ENCODE measurements at places on chromosomes 16 and 17.

- no peak for DNase-seq
Measured at GRCh38 chr16:13463619-13464018, 456.3 kb upstream of the ERCC4 start.

GRCh38 chr17:72598695-72599094, 477.9 kb downstream of the SOX9 start:
- DNase-seq, result no peak

- no peak for DNase-seq
Measured at GRCh38 chr16:31099860-31100638, 5.5 kb upstream of the VKORC1 start.

DNA sequence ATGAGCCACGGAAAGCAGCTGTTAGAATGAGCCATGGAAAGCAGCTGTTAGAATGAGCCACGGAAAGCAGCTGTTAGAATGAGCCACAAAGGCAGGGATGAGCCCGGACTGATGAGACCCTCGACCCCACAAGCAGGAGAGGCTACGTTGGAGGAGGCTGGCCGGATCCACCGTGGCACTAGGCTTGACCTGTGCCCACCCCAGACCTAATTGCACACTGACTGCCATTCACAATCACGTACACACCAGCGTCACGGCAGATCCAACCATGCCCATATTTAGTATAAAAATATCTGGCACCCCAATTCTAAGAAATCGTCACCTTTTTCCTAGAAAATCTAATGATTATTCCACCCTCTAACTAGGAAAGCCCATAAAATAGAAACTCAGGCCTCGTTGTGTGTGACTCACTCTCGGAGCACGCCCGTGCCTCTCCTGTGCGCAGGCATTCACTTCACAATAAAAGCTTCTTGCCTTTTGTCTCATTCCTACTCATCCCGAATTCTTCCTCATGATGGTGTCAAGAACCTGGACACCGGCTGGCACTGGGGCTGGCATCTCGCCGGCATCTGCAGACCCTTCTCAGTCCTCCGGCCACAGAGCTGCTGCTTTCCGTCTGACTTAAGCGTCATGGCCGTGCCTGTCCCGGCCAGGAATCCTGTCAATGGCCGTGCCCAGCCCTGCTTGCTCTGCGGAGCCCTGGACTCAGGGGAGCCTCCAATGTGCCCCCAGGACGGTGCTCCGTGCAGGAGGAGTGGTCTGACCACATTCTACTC, 5.5 kb upstream of the SECTM1 start:
- no peak for DNase-seq

GRCh38 chr16:59683709-59684108, 949.6 kb upstream of the GOT2 start:
- no peak for DNase-seq

GRCh38 chr16:66113223-66113622, 253.3 kb upstream of the CDH5 start:
- DNase-seq, result no peak

GRCh38 chr16:10965440-10966061, 21.2 kb downstream of the CLEC16A start:
- peak; percentile 73 for DNase-seq

GRCh38 chr17:66682283-66682682, 152.6 kb upstream of the CACNG5 start:
- DNase-seq, result no peak

- no peak for DNase-seq
Measured at GRCh38 chr16:52271088-52271750, 275.7 kb downstream of the TOX3 start.

GRCh38 chr17:50679008-50679544, 28.6 kb downstream of the ANKRD40 start:
- no peak for DNase-seq

DNA sequence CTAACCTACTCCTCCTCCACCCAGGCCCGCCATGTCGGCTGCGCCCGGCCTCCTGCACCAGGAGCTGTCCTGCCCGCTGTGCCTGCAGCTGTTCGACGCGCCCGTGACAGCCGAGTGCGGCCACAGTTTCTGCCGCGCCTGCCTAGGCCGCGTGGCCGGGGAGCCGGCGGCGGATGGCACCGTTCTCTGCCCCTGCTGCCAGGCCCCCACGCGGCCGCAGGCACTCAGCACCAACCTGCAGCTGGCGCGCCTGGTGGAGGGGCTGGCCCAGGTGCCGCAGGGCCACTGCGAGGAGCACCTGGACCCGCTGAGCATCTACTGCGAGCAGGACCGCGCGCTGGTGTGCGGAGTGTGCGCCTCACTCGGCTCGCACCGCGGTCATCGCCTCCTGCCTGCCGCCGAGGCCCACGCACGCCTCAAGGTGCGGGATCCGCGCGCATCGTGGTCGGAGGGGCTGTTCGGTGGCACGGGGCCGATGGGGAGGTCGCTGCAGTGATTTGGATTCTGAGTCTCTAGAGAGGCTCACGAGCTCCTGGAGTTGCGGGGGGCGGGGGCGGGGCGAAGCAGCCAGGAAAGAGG, 878 bp downstream of the TRIM72 start:
- DNase-seq, result no peak

DNA sequence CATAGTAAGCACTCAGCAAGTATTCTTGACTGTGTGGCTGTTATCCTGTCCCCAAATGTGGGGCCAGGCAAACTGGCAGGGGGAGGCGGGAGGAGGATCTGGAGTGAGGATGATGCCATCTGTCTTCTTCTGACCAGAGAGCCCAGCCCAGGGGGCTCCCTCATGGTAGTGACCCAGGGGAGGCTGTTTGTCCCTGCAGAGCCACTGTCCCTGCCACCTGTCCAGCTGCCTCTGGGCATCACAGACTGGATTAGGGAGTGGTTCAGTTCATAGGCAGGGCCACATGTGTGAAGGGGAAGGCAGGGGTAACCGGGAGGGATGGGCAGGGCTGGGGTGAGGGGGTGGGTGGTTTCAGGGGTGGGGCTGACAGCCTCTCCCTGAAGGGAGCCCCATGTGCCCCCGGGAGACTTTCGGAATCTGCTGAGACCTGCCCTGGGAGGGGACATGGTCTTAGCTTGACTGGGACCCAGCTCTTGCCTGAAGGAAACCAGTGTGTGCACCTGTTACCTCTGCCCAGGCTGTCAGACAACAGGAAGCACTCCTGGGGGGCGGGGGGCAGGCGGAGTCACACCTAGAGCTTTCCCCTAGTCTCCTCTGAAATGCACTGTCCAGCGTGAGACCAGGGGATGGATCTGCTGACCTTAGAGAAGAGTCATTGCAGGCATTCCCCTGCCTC, 15.2 kb downstream of the ARHGAP23 start:
- no peak for DNase-seq

- peak; percentile 84 for DNase-seq
Measured at GRCh38 chr16:27237219-27238015, 31.2 kb downstream of the NSMCE1 start.

GRCh38 chr17:40355123-40355803, 9.3 kb downstream of the GJD3 start:
- peak; percentile 93 for DNase-seq

DNA sequence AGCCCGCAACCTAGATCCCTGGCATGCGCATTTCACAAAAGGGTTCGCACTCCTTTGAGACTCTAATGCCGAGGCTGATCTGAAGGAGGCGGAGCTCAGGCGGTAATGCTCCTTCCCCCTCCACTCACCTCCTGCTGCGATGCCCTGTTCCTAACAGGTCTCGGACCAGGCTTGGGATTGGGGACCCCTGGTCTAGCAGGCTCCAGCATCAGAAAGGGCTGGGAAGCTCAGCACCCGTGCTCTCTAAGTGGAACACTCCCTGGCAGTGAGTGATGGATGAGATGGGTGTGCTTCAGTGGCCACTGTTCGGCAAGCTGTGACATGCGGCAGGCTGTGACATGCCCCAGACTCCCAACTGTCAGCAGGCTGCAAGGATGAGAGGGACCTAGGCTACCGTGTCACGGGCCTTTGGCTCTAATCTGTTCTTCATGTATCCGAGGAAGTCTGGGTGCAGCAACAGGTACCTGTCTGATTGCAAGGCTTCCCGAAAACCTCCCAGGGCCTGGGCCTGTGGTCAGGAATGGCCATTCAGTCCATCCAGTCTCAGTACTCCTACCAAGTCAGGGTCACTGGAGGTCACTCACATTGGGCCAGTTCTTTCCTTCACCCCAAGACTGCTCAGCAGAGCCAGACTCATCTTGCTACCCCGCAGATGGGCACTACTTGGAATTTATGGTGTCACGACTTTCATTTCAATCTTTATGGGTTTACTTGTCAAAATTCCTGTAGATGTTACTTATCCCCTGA, 1.3 kb upstream of the ST6GALNAC2 start:
- no peak for DNase-seq

DNA sequence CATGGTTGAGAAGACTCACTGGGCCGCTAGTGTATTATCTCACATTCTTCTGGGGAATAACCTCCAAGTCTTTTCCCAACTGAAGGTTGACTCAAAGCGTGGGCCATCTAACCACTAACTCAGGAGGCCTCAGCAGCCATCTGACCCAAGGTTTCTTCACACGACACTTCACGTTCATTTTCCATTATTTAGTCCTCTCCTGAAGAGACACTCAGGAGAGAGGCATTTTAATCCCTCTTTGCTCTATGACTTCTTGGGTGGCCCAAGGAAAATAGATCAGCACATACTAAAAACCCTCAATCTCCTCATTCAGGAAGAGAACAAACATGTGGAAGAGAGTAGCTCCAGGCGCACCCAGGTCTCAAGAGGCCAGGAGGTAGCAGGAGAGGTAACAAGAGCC, 252.8 kb upstream of the FOXF1 start:
- DNase-seq, result no peak

GRCh38 chr16:78519896-78520295, 420.4 kb downstream of the WWOX start:
- DNase-seq, result no peak

DNA sequence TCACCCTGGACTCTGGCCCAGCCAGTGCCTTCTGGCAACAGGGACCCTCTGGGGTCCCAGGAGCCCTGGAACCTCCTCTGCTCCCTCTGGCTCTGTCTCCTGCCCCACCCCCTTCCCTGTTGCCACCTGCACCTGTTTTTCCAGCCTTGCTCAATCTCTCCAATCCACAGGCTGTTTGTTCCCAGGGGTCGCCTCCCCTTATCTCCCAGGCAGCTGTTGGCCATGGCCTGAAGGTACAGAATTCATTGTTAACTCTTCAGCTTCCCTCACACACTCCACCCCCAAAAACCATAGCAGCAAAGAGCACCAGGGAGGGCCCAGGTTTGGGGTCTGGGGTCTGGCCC, 39.3 kb upstream of the TOB1 start:
- no peak for DNase-seq

- DNase-seq, result no peak
Measured at GRCh38 chr17:42251115-42251514, 25.1 kb downstream of the STAT5B start.

DNA sequence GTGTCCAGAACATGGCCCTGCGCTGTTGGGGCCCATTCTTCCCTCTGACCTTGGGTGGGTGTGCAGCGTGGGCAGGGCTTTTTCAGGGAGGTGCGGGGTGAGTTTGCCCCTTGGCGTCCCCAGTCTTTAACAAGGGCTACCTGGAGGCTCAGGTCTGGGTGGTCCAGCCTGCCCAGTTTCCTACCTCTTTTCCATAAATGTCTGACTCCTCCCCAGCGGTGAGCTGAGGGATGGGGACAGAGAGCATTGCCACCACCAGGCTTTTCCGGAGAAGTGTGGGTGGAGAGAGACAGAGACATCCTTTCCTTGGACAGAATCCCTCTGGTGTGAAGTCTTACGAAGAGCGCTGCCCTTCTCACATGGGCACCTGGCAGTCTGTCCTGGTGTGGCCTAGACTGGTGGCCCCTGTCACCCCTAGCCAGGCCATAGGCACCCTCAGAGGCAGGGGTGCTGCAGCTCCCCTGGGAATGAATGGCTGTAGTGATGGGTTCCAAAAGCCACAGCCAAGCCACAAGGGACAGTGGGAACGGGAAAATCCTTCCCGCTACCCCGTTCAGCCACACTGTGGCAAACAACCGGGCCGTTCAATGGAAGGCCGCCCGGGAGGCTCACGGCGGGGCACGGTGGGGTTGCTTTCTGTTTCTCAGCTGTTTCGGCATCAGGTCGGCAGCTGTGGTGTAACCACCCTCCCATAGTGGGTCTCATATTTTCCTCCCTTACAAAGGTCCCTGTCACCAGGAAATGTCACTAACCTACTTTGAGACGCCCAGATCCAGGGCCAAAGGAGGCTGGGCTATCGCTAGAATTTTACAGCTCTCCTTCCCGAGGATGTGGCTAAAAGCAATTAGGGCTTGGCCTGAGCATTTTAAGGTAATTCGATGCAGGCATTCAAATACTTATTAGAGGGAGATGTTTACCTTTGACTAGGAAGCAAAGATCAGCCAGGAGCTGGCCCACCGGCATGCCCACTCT, 61.9 kb upstream of the GSE1 start:
- no peak for DNase-seq

DNA sequence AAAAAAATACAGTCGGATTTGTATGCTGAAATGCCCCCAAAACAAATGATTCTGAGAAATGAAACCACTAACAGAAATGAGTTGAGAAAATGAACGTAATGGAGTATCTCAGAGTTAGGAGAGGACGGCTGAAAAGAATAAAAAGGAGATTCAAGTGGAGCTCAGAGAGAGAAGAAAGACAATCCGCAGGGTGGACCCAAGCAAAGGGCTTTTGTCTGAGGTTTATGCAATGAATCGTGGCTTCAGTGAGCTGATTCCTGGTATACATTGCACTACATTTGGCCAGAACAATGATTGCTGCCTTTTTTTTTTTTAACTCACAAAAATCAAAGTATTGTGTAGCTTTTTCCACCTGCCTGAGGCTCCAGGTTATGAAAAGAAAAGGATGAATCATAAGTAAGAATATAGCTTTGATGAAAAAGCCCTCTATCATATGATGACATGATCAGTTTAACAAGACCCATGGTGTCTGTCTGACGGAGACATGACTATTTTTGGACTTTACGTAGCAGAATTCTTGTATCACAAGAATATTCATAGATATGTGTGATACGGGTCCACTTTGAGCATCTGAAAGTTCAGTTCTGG, 4.4 kb upstream of the MED9 start:
- DNase-seq, result no peak

DNA sequence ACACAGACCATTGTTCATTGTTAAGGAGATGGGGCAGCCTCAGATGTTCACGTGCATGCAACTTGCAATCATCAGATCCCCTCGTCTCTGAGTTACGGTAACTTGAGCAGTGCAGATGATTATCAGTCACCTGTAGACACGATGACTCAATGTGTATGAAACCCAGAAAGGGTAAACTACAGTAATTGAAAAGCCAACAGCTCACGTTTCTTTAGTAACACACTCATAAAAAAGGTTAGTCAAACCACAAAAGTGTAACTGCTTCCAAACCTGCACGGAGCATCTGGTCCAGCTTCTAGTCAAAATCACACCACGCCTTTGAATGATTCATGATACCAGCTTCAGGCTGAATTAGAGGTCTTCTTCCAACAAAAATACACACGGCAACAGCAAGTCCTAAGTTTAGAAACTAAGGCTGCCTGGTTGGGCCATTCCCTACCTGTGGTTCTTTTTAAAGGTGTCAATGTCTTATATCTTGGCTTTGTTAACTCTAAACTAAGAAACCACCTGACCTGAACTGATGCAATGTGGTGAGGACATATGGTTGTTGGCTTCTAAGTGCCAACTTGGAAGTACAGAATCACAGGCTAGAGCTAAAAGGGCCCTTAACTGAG, 32.3 kb downstream of the GRB7 start:
- DNase-seq, result peak; percentile 66

- DNase-seq, result no peak
Measured at GRCh38 chr16:351804-352520, 561 bp downstream of the AXIN1 start.

Measured in stimulated activated CD8-positive, alpha-beta memory T cell treated with anti-CD3 and anti-CD28 coated beads, Interleukin-4, amount 100 ng/mL, for 48 hours (primary cell).